Trophoblast cell (in vitro differentiated cells and primary cell): ENCODE measurements at places on chromosomes 12 and 14.

DNA sequence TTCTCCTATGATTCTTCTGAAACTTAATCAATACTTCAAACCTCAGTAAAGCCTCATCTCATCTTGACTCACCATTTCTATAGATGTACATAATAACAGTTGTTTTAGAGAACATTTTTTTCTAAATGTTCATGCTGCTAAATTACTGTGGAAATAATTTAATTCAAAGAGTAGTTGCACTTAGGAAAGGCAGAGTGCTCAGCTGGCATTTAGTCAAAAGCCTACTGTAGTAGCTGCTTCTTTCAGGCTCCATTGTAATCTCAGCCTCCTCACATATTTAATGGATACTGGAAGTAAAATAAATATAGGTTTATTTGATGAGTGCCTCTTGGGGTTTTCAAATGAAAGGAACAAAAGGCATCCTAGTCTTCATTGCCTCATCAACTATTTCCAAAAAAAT lies 325.0 kb downstream of the CCER1 start:
- no peak overlapping the region for H3K27ac ChIP-seq
- H3K27me3 ChIP-seq = no peaks in the 10 kb centered on the region
- no peak for DNase-seq
- H3K36me3 ChIP-seq = no peaks in the 10 kb centered on the region
- H3K4me1 ChIP-seq = no peaks in the 10 kb centered on the region

DNA sequence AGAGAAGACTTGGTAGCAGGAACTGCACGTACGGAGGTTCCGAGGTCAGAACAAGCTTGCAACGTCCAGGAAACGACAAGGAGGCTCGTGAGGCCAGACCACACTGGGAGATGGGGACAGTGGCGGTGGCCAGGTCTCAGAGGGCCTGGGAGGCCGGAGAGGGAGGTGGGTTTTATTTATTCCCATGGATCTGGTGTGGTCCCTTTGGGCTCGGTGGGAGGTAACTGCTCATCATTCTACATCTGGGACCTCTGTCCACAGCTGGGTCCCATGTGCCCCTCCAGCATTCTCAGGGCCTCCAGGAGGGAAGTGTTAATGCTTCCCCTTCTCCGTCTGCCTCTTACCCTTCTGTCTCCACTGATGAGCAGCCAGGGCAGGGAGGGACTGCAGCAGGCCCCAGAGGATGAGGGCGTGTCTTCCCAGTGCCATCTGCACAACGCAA lies 35.7 kb upstream of the NCOR2 start:
- no peaks in the 10 kb centered on the region for H3K27me3 ChIP-seq
- H3K4me3 ChIP-seq = peak overlapping the region; percentile 27
- no peak for DNase-seq
- H3K4me1 ChIP-seq = peaks cover 12% of the 10 kb centered on the region
- H3K36me3 ChIP-seq = no peaks in the 10 kb centered on the region

- no peak overlapping the region for H3K4me3 ChIP-seq
- H3K36me3 ChIP-seq = no peaks in the 10 kb centered on the region
- peak; percentile 85 for DNase-seq
- no peak overlapping the region for H3K27ac ChIP-seq
These were observed 43.1 kb downstream of the LLPH start for GRCh38 chr12:66087365-66087943.

DNA sequence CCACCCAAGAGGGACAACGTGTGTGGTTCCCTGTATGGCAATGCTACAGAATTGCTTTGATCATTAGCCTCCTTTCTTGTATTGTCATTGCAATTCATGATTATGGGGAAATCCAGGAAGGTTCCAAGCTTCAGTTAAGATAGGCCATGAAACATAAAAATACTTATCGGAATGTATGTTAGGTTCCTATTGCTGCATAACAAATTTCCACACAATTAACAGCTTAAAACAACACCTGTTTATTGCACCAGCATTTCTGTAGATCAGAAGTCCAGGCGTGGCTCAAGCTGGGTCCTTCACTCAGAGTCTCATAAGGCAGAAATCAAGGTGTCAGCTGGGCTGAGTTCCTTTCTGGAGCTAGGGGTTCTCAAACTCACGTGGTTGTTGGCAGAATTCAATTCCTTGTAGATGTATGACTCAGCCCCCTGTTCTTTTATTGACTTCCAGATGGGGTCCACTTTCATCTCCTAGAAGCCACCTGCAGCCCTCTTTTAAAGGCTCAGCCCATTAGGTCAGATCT lies 365.6 kb upstream of the TMPO start:
- H3K36me3 ChIP-seq = no peaks in the 10 kb centered on the region
- no peak for DNase-seq
- no peaks in the 10 kb centered on the region for H3K27me3 ChIP-seq
- H3K27ac ChIP-seq = no peak overlapping the region

DNA sequence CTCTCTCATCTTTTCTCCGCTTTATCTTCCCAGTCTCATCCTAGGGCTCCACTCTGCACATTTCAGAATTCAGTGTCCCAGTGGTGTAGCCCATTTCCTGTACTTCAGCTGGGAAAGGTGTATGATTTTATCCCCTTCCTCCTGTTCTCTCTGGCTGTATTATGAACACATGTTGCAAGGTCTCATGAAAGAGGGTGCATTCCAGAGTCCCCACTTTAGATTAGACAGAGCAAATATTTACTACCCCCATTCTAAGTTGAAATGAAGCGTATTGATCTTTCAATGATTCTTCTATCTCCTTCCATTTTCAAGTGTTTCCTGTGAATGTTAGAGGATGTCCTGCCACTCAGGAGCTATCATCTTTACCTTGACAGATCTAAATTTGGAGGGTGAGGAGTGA lies 123.2 kb downstream of the WIF1 start:
- no peaks in the 10 kb centered on the region for H3K4me1 ChIP-seq
- H3K4me3 ChIP-seq = no peak overlapping the region
- no peak for DNase-seq
- no peak overlapping the region for H3K27ac ChIP-seq

DNA sequence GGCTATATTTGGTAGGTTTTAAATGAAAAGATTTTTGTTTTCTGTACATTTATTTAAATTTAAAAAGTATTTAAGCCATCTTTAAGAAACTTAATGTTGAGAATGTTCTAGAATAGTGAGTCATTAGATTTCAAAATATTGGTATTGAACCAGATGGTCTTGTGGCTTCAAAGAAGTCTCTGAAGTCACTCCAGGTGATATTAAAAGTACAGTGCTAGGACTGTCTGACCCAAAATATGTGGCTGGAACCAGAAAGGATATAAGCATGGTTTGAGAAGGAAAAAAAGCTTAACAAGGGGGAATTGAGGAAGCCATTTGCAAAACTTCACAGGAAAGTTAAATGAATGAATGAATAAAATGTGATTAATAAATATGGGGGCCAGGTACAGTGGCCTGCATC lies 28.7 kb upstream of the MDM2 start:
- DNase-seq = peak; percentile 32
- no peaks in the 10 kb centered on the region for H3K36me3 ChIP-seq
- H3K4me3 ChIP-seq = no peak overlapping the region
- peaks cover 7% of the 10 kb centered on the region for H3K4me1 ChIP-seq

DNA sequence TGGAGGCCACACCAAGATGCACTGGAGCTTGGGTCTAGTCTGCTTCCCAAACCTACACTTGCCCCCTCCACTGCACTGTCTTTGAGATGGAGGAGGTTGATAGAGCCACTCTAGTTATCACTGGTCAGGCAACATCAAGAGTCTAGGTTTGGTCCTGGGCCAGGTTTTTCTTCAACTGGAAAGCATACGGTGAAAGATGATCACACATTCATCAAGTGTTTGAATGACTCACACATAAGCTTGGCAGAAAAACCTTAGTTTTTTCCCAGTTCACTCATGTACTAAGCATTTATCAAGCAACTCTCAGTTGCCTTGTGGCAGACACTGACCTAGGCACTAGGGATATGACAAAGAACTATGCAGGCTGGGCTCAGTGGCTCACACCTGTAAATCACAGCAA lies 84.5 kb downstream of the PLEKHG3 start:
- no peaks in the 10 kb centered on the region for H3K27me3 ChIP-seq
- peak; percentile 62 for DNase-seq
- no peak overlapping the region for H3K4me3 ChIP-seq
- no peak overlapping the region for H3K27ac ChIP-seq
- no peaks in the 10 kb centered on the region for H3K4me1 ChIP-seq

- DNase-seq = no peak
- H3K27ac ChIP-seq = no peak overlapping the region
These were observed 45.0 kb upstream of the PLEKHG7 start for GRCh38 chr12:92657770-92658169.

- no peak overlapping the region for H3K4me3 ChIP-seq
- H3K4me1 ChIP-seq = peaks cover 10% of the 10 kb centered on the region
- H3K27me3 ChIP-seq = no peaks in the 10 kb centered on the region
- no peak overlapping the region for H3K27ac ChIP-seq
These were observed 133.5 kb upstream of the KRAS start for GRCh38 chr12:25384038-25384892.

GRCh38 chr14:60008042-60008441 lies 83.7 kb upstream of the PCNX4 start:
- DNase-seq = no peak
- no peaks in the 10 kb centered on the region for H3K4me1 ChIP-seq
- H3K27me3 ChIP-seq = no peaks in the 10 kb centered on the region
- H3K27ac ChIP-seq = no peak overlapping the region
- H3K4me3 ChIP-seq = no peak overlapping the region

GRCh38 chr14:104512771-104513640 lies 66.6 kb upstream of the C14orf180 start:
- no peaks in the 10 kb centered on the region for H3K27me3 ChIP-seq
- H3K4me1 ChIP-seq = no peaks in the 10 kb centered on the region
- H3K36me3 ChIP-seq = no peaks in the 10 kb centered on the region
- DNase-seq = no peak
- H3K27ac ChIP-seq = no peak overlapping the region

DNA sequence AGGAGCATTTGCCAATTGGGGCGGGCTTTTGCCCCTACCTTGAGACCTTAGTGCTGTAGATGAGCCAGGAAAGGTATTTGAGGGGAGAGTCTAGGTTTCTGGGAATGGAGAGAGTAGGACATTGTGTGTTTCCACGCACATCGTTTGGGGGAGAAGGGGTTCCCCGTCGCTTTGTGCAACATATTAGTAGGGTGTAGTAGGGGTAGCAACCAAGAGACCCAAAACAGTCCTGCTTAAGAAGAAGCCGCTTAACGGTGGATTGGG lies 694 bp upstream of the PTGES3 start:
- peak overlapping the region; percentile 63 for H3K4me3 ChIP-seq
- DNase-seq = no peak
- H3K27ac ChIP-seq = peak overlapping the region; percentile 96
- H3K36me3 ChIP-seq = peaks cover 2% of the 10 kb centered on the region
- no peaks in the 10 kb centered on the region for H3K4me1 ChIP-seq
- H3K27me3 ChIP-seq = no peaks in the 10 kb centered on the region

DNA sequence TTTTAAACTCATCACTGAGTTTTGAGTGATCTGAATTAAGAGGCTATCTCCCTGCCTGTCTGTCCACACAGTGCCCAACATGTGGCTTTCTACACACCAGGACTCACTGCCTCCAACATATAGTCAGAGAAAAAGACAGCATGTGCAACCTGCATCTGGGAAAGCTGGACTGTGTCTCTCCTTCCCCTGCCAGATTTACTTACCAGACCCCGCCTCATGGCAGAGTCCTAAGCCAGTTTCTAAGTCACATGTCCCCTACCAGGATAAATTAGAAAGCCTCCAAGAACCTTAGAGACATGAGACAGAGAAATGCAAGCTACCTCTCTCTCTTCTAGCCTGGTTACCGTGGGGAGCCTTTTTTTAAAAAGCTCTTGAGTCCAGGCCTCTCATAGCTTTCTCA lies 2.7 kb upstream of the HDAC7 start:
- H3K4me3 ChIP-seq = no peak overlapping the region
- peaks cover 3% of the 10 kb centered on the region for H3K36me3 ChIP-seq
- peak overlapping the region; percentile 98 for H3K27ac ChIP-seq
- no peak for DNase-seq
- no peaks in the 10 kb centered on the region for H3K27me3 ChIP-seq

- H3K4me1 ChIP-seq = no peaks in the 10 kb centered on the region
- H3K36me3 ChIP-seq = peaks cover 6% of the 10 kb centered on the region
- H3K27ac ChIP-seq = no peak overlapping the region
- DNase-seq = no peak
These were observed 13.4 kb downstream of the USP30 start for GRCh38 chr12:109065853-109066193.

DNA sequence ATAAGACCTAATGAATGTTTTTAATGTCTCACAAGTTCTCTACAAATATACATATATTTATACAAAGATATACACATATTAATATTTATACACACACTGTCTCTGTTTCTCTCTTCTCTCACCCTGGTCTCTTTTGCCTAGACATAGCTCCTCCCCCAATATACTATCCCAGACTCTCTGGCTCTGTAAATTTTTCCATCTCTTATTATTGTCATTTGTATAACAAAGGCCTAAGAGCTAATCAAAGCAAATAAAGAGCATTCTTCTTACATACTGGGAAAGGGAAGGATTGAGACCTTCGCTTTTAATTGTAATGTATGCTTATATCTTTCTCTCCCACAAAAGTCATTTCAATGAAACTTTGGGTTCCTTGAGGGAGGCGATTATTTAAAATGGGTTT lies 318.1 kb downstream of the ADAMTS20 start:
- H3K4me3 ChIP-seq = no peak overlapping the region
- H3K27ac ChIP-seq = no peak overlapping the region
- no peaks in the 10 kb centered on the region for H3K27me3 ChIP-seq

- H3K27me3 ChIP-seq = no peaks in the 10 kb centered on the region
- no peaks in the 10 kb centered on the region for H3K36me3 ChIP-seq
- peaks cover 6% of the 10 kb centered on the region for H3K4me1 ChIP-seq
- H3K4me3 ChIP-seq = no peak overlapping the region
These were observed 182.8 kb downstream of the SRGAP1 start for GRCh38 chr12:64027311-64027710.

- no peaks in the 10 kb centered on the region for H3K27me3 ChIP-seq
- H3K4me1 ChIP-seq = no peaks in the 10 kb centered on the region
- H3K36me3 ChIP-seq = no peaks in the 10 kb centered on the region
- no peak overlapping the region for H3K27ac ChIP-seq
These were observed 764.7 kb downstream of the BCL11B start for GRCh38 chr14:98507264-98507663.

GRCh38 chr14:67853715-67854114 lies 34.1 kb downstream of the RAD51B start:
- H3K4me3 ChIP-seq = no peak overlapping the region
- peaks cover 2% of the 10 kb centered on the region for H3K4me1 ChIP-seq
- H3K27ac ChIP-seq = no peak overlapping the region
- peak; percentile 6 for DNase-seq
- H3K27me3 ChIP-seq = no peaks in the 10 kb centered on the region
- H3K36me3 ChIP-seq = no peaks in the 10 kb centered on the region

DNA sequence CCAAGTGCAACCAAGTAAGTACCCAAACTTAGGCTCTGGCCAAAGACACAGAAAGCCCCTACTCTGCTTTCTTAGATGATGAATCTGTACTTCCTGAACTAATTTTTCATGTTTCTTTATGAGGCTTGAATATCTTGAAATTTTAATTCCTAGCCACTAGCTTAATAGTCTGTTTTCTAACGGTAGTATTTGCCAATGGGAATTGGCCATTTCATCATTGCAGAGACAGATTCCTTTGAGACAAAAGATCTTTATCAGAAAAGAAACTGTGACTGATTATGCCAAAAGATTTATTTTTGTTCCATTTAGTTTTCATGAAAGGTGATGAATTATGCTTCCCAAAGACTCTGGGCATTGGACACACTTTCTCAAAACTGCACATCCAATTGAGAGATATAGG lies 48.7 kb downstream of the DAD1 start:
- peaks cover 5% of the 10 kb centered on the region for H3K4me1 ChIP-seq
- no peak overlapping the region for H3K27ac ChIP-seq
- no peak overlapping the region for H3K4me3 ChIP-seq
- H3K27me3 ChIP-seq = no peaks in the 10 kb centered on the region
- no peaks in the 10 kb centered on the region for H3K36me3 ChIP-seq
- no peak for DNase-seq
